ENCODE measurements at places on chromosomes 6 and 20.

GRCh38 chr6:34248198-34248726 is 544 bp downstream of the SMIM29 start:
- DNase-seq: peak; percentile 43

- no peak for DNase-seq
Measured at GRCh38 chr20:44008806-44009678, 94.4 kb downstream of the TOX2 start.

DNA sequence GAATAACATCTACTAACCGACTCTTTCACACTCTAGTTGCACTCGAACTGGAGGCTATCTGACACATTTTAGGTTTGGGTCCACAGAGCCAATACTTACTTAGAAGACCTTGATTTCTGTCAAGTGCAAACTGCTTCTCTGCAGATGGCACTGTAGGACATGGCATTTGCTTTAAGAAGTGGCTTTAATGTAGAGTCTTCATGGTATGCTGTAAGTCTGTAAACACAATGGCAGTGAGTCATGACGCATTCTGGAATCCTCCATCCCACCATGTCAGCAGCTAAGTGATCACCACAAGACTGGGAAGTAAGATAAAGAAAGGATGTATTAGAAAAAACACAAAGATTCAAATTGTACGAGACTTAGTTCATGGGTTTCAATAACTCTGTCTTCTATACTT is 377.0 kb upstream of the NOX3 start:
- DNase-seq: no peak

GRCh38 chr20:25626779-25627178 is 3.0 kb upstream of the NANP start:
- no peak for DNase-seq

DNA sequence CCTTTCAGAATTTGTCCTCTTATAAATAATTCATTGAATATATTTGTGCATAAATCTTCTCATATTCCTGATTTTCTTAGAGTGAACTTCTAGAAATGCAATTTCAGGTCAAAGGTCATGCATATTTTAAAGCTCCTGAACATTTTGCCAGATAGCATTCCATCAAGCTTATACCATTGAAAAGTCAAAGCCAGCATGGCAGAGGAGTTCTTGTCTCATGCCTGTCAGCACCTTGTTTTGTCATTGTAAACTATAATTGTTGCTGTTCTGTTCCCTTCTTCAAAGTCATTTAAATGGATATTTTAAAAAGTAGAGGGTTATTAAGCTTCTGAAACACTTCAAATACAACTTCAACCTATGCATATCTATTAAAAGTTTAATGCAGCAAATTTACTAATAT is 170.6 kb downstream of the EYA4 start:
- no peak for DNase-seq

DNA sequence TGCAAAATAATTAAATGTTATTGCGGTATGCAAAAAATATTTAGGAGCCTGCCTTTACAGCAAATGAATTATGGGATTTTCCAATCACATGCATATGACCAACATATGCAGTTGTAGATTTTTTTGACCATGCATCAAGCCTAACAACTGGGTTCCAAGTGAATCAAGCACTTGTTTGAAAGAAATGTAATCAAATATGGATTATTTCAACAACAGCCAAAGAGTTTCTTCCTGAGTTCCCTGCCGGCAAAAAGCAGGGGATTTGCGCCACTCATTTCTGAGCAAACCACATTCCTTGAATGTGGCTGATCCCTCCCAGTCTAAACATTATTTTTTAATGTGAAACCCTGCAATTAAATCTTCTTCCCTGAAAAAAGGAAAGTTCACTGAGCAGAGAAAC is 100.1 kb upstream of the ADTRP start:
- DNase-seq: no peak

DNA sequence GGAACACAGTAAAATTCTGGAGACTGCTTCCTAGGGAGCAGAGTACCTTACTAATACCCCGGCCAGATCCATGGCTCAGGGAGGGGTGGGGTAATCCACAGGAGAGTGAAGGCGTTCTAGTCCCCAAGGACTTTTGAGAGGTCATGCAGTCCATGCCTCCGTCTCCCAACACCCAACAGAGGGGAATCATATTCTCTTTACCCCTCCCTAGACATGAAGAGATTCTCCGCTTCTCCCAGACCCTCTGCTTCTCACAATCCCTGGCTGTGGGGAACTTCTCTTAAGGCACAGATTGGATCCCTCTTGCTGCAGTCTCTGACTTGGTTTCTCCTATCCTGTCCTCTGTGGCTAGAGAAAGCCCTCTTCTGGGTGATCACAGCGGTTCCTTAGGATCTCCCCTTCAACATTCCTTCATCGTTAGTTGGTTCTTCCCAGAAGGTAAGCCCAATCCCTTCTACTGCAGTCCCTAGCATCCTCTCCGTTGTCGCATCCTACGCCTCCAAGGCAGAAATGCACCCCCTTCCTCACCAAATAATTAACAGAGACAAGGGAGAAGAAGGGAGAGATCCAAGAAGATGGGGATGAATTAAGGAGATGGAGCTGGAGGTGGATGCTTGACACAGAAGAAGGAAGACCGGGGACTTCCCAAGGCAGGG is 562 bp downstream of the GGT7 start:
- no peak for DNase-seq

- DNase-seq: no peak
Measured at GRCh38 chr6:154783229-154783628, 50.0 kb downstream of the SCAF8 start.

DNA sequence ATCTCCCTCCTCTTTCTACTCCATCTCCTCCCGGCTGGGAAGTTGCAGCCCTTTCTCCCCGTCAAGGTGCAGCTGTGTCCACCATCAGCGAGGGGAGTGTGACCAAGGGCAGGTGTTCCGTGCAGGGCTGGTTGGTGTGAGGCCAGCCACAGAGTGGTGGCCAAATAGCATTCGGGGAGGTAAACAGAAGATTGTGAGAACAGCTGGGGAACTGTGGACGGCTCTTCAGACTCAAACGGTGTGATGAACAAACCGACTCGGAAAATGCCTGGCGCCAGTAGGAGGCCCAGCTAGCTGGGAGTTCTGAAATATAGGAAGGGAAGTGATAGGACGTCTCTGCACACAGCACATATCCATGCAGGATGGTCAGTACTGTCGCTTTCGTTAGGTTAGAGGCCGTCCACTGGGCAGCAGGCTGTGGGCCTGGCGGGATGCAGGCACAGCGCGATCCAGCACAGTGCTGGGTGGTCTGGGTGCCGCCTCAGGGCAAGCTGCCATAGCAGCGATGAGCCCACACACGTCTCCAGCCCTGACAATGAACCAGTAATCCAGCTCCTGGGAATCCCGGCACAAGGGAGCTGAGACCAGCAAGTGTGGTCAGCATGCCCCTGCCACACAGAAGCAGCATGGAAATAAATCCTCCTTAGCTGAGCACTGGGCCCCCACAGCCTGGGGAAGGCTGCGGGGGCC is 258.1 kb downstream of the TAF4 start:
- no peak for DNase-seq

GRCh38 chr6:143773506-143774150 is 69.5 kb upstream of the LTV1 start:
- DNase-seq: no peak

- DNase-seq: no peak
Measured at GRCh38 chr20:9160331-9160730, 91.4 kb downstream of the PLCB4 start.

DNA sequence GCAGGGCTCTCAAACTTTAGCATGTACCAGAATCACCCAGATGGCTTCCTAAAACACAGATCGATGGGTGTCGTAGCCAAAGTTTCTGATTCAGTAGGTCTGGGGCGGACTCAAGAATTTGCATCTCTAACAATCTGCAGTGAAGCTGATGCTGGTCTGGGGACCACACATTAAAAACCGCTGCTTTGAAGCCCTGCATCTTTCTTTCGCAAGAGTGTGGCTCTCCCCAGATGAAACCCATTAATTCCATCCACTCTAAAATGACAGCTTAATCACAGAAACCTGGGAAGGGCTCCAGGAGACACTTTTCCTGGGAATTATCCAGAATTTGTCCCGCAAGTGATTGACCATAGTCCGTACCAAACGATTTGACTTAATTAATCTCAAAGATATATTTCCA is 319.8 kb upstream of the PLCB4 start:
- DNase-seq: no peak

- no peak for DNase-seq
Measured at GRCh38 chr6:75084872-75085381, 120.9 kb downstream of the COL12A1 start.

DNA sequence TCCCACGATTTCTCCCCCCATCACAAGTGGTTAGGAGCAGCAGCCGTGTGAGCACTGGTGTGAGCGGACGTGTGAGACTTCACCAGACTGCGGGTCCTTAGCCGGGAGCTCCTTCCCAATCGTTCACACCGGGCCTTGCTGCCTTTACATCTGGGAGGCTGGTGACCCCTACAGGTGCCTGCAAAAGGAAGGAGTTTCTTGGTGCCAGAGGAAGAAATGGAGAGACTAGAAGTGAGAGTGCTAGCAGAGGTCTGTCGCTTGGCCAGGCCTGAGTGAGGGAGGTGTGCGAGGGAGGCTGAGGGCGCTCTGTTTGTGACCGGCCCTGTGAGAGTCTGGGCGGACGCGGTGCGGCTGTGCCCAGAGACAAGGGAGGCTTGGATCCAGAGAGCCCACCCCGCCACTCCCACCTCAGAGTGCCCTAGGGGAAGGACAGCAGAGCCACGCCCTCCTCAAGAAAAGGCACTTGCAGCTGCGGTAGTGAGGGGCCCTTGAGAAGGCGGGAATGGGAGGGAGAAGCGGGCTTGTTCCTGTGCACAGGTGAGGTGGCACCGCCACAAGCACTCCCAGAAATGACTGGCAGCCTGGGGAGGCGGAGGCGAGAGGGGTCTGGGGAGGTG is 10.0 kb upstream of the ARMC2 start:
- DNase-seq: no peak

GRCh38 chr20:43189554-43190331 is at the start of gene PTPRT:
Gene PTPRT, minus strand, starts transcription at chr20:43189906. Its CDS starts 173 bp downstream, at chr20:43189733.
- DNase-seq: no peak

DNA sequence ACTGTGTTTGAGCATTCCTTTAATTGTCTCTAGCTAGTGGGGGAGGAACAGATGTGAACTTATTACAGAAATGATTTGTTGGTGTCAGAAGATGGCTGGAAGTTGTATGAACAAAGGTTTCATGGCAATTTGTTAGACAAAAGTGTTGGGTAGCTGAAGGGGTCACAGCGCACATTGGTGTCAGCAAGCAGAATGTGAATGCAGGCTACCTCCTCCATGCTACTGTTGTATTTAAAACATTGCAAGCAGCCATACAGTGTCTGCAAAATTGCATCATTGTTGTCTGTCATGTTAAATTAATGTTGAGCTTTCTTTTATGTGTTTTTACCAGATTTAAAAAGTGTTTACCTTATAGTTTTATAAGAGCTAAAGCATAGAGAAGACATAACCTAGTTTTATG is 6.2 kb downstream of the LRRC1 start:
- DNase-seq: no peak

DNA sequence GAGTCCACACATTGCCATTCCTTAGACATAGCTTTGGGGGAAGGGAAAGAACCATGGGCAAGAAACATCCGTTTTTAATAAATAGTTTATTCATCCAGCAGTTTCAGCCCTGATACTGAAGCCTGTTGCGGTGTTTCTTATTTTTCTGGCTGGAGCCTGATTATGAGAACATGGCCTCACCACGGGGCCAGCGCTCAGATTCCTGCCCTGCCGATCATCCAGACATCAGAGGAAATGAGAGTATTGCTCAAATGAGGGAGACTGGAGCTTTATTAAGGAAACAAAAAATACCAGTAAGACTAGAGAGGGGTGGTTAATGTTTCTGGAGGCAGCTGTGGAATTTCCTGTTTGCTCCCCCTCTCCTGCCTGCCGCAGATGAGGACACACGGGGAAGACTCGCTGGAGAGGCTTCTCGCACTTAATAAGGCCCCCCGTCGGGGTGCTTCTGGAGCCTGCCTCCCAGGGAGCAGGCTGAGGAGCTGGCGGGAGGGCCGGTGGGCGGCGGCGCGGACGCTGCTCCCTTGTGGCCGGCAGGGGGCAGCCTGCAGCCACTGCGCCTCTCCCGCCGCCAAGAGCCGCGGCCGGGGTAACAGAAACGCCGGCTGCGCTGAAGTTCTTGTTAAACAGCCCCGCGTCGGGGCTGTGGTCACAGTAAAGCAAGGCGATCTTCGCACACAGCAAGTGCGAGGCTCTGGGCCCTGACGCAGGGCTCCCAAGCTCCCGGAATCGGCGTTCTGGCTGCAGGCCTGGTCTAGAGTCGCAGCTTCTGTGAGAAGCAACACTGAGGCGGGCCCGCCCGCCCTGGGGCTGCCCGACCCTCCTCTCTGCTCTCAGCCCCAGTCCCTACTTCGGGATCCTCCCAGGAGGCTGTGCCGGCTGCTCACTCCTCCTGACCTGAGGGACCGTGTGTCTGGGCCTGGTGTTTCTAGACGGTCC is 17.5 kb downstream of the LEMD2 start:
- peak; percentile 68 for DNase-seq

DNA sequence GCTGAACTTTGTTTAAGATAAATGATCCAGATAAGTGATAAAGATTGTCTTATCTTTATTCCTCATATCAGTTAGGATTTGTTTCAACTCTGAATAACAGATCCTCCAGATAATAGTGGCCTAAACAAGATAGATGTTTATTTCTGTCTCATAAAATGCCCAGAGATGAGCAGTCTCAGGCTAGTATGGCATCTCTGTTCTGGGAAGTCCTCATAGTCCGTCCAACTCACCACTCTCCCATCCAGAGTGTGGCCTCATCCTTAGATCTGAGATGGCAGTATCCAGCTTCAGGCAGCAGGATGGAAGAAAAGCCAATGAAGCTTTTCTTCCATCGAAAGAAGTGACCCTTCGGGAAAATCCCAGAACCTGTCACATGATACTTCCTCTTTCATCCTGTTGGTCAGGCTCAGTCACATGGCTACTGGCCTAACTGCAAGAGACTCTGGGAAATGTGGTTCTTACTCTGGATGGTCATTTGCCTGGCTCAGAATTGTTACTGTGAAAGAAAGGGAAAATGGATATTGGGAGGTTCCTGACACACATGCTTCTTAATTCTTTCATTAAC is 29.4 kb upstream of the TAGAP start:
- DNase-seq: no peak

DNA sequence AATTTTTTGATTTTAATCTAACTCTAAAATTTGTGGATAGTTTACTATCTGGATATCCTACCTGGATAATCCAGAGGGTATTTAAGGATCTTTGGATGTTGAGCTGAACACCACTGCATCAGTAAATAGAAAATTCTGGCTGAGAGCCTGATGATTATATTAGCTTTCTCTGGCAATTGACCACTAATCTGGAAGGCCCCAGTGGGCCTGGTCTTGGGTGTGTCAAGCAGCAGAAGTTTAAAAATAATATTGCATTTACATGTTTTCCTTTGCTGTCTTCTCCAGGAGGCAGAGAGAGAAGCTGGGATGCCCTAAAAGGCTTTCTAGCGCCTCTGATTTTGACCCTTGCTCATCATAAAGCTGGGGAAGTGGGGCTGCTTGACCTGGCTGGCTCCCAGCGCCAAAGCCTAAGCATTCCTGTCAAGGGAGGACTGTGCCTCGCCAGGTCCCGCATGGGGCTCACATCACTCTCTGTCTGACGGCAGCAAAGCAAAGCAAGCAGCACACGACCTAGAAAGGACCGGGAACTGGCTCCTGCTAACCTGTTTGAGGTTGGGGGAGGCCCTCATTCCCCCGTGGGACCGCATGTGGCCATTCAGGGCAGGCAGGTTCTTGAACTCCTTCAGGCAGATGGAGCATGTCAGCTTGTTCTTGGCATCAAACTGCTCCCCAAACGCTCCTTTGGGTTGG is 46.6 kb upstream of the MRPS10 start:
- DNase-seq: no peak
